A549 treated with RU486 at 1 μM for 4 hours (cell line): ENCODE measurements at places on chromosomes 2 and 18. TPM values are rescaled to one million over a fixed set of nuclear protein-coding genes. Genes with fewer than 3 reads are reported as not detected.

Gene MAP2
- 0.40 to 0.80 TPM (median 0.44 TPM) in 5 replicates for total RNA-seq

Gene SPEG
- 5.1 to 7.8 TPM (median 6.5 TPM) in 5 replicates for total RNA-seq

Gene EMILIN2
- 8.9 to 14.7 TPM (median 13.9 TPM) in 5 replicates for total RNA-seq

Gene NEU4
- 0.13 to 0.34 TPM (median 0.18 TPM) in 4 of 5 replicates, not detected in the other for total RNA-seq

Gene SCG2
- total RNA-seq, result 0.82 to 1.5 TPM (median 1.2 TPM) in 5 replicates

Gene NABP1
- 12.2 to 13.8 TPM (median 12.5 TPM) in 5 replicates for total RNA-seq

Gene REG1B
- not detected in 5 replicates for total RNA-seq

Gene TBR1
- total RNA-seq, result 0.09 to 0.14 TPM in 2 of 5 replicates, not detected in the others

Gene ZNF521
- total RNA-seq, result not detected in 5 replicates

Gene TUBB8B
- 0.32 TPM in 1 of 5 replicates, not detected in the others for total RNA-seq

Gene CDCA7
- total RNA-seq, result 38.0 to 48.5 TPM (median 47.3 TPM) in 5 replicates

Gene ADAM23
- total RNA-seq, result 8.5 to 11.2 TPM (median 9.6 TPM) in 5 replicates

Gene STON1
- 0.30 to 0.50 TPM (median 0.44 TPM) in 5 replicates for total RNA-seq

Gene PGAP1
- 1.1 to 3.3 TPM (median 2.9 TPM) in 5 replicates for total RNA-seq

Gene SRD5A2
- total RNA-seq, result 0.02 TPM in 2 of 5 replicates, not detected in the others

Gene LYPD6B
- not detected in 5 replicates for total RNA-seq
